AG10803 (cell line): ENCODE measurements at places on chromosomes 11 and 22.

GRCh38 chr11:75233754-75234172 is 6.8 kb upstream of the TPBGL start:
- DNase-seq = peak; percentile 46

- DNase-seq = no peak
Observed at GRCh38 chr22:38248280-38248679, 24.5 kb downstream of the TMEM184B start.

DNA sequence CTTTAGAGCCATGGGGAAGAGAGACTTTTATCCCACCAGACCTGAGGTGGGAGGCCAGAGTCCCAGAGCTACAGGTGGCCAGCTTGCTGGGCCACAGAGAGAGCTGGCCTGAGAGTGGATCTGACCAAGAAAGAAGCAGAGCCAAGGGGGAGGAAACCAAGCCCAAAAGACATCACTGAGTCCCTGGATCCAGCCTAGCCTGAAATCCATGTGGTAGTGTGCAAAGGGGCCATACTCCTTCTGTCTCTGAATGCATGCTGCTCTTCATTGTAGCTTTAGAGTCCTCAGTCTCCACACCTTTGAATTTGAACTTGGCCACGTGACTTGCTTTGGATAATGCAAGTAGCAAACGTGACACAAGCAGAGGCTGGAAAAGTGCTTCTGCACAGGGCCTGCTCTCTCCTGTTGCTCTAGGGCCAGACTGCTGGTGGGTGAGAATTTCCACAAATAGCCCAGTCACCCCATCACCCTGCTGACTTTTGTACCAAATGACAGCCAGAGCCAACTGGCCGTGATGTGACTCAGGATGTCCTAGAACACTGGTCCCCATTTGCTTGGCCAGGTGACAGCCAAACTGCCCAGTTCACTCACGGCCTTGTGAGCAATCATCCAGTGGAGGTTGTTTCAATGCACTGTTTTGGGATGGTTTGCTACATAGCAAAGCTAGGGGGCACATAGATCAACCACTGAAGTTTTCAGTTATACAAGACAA is 93.6 kb downstream of the DHCR7 start:
- DNase-seq = no peak

DNA sequence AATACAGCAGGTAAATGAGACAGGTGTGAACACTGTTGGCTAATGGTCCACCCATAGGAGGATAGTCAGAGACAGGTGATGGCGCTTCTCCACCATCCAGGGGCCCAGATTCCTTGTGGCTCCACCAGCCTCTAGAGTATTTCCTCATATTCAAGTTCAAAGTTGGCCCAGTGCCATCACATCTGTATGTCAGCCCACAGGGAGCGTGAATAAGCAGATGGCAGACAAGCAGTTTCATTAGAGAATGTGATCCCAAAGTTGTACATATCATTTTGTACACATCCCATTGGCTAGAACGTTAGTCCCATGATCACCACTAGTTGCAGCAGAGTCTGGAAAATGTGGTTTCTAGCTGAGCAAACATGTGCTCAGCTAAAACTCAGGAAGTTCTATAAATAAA is 11.0 kb upstream of the CWF19L2 start:
- DNase-seq = peak; percentile 61

DNA sequence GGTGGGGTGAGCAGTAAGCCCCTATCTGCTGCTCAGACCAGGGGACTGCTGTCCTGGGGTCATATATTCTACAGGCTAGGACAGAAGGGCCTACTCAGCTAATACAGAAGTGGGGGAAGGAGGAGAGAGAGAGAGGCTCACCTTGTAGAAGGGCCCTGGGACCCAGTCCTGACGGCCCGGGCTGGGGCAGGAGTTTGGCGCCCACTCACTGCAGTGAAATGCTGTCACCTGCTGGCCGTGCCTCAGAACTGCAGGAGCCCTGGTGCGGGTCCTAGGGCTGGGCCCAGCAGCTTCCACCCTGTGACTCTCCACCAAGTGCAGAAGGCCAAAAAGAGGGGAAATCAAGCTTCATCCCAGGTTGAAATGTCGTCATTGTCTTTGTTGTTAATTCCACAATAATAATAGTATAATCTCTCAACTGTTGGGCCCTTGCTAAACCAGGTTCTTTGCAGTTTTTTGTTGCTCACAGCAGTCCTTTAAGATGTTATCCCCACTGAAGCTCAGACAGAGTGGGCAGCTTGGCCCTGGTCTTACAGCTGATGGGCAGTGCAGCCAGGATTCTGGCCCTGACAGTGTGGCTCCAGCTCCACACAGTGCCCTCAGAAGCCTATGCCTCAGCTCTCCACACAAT is 29.6 kb downstream of the TRIM29 start:
- peak; percentile 42 for DNase-seq

- DNase-seq = no peak
Observed at GRCh38 chr11:100753571-100753970, 66.5 kb downstream of the ARHGAP42 start.

DNA sequence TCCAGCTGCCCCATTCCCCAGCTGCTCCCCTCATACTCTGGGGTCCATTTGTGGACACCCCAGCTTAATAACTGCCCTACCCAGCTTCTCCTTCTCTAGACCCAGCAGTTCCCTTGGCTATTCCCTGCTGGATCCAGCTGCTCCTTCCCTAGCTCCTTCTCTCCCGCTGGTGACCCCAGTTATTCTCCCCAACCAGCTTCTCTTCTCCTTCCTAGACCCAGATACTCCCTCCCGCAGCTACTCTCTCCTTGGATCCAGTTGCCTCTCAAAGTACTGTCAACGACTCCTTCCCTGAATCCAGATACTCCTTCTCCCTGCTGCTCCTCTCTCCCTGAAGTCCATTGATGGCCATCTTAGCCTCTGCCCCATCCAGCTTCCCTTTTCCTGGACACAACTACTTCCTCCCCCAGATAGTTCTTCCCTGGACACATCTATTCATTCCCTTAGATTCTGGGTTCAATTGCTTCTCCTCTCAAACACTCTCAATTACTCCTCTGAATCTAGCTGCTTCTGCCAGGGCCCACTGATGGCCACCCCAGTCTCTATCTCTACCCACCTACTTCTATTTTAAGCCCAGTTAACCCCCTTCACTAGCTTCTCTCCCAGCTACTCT is 11.6 kb downstream of the SELENOM start:
- DNase-seq = no peak

GRCh38 chr11:122804796-122805195 is 33.5 kb upstream of the CRTAM start:
- DNase-seq = no peak

DNA sequence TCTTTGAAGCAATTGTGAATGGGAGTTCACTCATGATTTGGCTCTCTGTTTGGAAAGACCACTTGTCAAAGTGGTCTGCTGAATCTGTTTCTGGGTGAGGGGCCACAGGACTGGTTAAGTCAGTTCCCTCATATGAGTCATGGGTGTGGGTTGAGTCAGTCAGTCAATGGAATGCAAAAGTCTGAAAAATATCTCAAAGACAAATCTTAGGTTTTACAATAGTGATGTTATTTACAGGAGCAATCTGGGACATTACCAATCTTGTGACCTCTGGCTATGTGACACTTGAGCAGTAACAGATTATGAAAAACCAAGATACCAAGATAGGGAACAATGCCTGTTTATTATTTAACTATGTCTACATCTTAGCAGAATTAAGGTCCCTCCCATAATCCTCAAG is 311.6 kb downstream of the AASDHPPT start:
- DNase-seq = peak; percentile 49

- peak; percentile 34 for DNase-seq
Observed at GRCh38 chr11:123653827-123654565, 428 bp downstream of the SCN3B start.

GRCh38 chr11:98600786-98601773 is 419.7 kb upstream of the CNTN5 start:
- DNase-seq = no peak

DNA sequence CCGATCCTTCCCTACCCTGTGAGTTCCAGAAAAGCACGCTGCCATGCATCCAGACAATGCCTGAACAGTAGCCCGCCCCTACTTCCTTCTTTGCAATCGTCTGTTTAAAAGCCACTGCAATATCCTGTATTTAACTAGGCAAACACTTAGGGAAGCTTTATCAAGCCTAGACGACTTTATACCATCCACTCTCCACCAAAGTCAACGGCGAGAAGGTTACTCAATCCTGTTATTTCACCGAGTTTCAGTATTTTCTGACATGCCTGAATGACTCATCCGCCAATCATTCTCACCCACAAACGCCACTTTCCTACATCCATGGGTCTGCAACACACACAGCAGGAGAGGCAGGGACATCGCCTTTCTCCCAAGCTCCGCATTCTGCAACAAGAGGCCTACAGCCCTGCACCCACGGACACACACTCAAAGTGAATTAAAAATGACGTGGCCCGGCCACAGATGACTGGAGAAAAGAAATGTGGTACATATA is 9.3 kb downstream of the CELSR1 start:
- peak; percentile 39 for DNase-seq

DNA sequence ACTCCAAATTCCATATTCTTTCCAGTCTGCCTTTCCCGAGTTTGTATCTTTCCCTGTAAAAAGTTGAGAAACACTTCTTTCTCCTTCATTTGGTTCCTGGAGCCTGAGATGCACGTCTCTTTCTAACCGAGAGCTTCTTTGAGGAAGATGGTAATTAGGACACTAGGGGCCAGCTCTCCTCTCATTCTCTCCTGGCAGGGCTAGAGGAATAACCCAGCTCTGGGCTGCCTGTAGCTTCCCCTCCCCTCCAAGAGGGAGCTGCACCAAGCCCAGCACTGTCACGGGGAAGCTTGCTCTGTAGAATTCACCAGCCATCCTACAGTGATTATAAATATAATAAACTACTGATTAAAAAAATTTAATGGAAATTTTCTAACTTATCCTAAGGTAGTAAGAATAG is 26.9 kb downstream of the UBASH3B start:
- no peak for DNase-seq

- DNase-seq = no peak
Observed at GRCh38 chr22:46636221-46637002, 16.2 kb downstream of the GRAMD4 start.

- peak; percentile 1 for DNase-seq
Observed at GRCh38 chr11:5043380-5043779, 2.9 kb upstream of the OR52J3 start.

DNA sequence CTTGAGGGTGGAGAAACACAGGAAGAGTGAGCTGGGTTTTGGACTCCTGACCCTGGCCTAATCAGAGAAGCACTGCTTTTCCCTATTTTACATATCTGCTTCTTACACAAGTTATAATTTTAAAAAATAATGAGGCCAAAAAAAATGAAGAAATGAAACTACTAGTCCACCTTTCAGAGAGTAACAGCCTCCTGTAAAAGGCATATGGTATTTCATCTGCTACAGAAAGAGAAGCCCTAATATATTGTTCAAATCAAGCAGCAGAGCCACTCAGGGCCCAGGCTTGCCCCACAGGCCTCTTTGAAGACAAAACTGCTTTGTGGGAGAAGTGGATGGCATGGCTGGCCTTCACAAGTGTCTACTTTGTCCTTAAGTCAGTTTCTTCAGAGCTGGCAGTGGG is 10.0 kb downstream of the DIXDC1 start:
- no peak for DNase-seq

- no peak for DNase-seq
Observed at GRCh38 chr11:81342966-81343365, 1390.7 kb downstream of the FAM181B start.

DNA sequence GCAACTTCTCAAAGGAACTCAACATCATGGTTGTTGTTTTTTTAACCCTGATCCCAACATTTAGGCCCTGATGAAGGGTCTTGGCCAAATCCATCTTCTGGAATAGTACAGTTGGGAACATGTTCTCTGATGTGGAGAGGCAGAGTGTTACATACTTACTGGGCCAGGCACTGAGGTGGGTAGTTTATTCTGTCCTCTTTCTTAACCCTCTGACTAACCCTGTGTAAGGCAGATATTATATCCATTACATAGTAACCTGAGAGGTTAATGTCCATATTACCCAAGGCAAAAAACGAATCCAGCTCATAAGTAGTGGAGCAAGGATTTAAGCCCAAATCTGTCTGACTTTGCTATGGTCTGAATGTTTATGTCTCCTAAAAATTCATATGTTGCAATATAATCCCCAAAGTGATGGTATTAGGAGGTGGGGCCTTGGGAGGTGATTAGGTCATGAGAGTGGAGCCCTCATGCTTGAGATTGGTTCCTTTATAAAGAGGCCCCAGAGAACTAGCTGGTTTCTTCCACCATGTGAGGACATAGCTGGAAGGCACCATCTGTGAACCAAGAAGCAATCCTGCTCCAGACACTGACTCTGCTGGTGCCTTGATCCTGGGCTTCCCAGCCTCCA is 16.3 kb downstream of the PPFIBP2 start:
- DNase-seq = no peak

DNA sequence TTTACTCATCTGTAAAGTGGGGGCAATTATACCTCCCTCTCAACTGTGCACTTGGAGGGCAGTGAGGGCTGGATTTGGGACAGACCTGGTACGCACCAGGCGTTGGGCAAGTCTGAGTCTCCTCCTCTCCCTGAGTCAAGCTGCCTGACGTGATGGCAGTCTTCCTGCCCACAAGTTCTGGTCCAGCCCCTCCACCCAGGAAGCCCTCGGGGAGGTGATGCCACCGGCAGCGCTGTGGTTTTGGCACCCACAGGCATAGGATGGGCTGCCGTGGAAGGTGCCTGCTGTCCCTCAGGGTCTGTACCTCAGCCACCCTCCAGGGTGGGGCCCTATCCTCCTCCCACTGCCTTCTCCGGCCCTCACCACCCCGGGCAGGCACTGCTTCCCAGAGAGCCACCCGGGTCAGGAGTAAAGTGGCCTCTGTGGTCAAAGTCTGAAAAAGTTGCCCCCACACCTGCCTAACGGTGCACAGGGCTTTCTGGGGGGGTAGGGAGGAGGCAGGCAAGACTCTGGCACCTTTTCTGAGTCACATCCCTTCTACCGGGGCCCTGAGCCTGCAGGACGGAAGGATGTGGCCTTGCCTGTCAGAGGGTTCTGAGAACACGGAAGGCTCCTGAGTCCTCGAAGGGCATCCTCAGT is 6.5 kb upstream of the APOBEC3H start:
- no peak for DNase-seq

- DNase-seq = no peak
Observed at GRCh38 chr11:134511255-134511654, 99.2 kb upstream of the B3GAT1 start.

DNA sequence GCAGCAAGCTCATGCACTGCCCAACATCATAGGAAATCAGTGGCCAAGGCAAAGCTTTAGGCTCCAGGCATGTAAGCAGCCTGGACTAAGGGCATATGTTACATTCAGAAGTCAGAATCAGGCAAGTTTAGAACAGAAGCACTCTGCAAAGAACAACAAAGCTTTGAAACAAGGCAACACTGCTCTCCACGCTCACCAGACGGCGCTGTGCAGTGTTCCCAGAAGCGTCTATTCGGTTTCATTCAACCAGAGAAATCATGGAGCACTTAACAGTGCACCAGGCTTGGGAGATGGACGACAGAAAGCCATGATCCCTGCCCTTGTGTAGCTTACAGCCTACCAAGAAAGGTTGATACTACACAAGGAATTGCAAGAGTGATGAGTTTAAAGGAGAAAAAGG is 555.8 kb downstream of the BUD13 start:
- DNase-seq = peak; percentile 43
